ENCODE measurements at places on chromosomes 6 and 20.

GRCh38 chr6:133608620-133609019, 280.3 kb upstream of the TCF21 start:
- DNase-seq, result no peak

DNA sequence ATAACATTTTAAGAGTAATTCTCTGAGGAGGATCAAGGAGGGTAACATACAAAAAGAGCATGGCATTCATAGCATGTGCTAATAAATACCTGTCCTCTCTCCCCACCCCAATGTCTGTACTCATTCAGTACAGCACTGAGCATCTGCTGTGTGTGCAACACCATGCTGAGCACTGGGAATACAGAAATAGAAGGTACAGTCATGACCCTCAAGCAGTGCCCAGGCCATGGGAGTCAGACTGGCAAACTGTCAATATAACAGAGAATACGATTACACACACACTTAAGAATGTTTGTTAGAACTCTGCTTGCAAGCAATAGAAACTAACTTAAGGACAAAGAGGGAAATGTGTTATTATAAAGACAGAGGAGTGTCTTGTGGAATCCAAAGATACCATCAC, 24.7 kb upstream of the ZFAND3 start:
- no peak for DNase-seq

GRCh38 chr6:167464177-167464576, 139.3 kb downstream of the TTLL2 start:
- no peak for DNase-seq

DNA sequence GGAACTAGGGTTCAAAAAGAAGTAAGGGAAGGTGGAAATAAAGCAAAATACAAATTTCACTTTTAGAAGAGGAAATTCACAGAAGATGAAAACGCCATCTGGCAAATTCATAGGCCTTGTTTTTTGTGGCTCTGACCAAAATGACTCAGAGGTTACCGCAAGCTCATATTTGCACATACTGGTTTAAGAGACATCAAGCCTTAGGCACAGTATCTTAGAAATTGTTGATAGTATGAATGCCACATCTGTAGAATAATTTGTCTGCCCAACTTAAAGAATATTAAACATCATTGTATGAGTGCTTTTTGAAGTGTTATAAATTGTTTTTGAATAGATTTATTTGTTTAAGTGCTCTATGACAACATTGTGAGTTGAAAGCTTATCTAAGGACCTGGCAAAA, 10.6 kb downstream of the TAAR1 start:
- DNase-seq, result no peak

- no peak for DNase-seq
Observed at GRCh38 chr6:45469663-45470062, 91.9 kb upstream of the SUPT3H start.

GRCh38 chr6:36947570-36948351, 6.8 kb upstream of the PI16 start:
- no peak for DNase-seq

- no peak for DNase-seq
Observed at GRCh38 chr6:57307850-57308249, 9.6 kb upstream of the PRIM2 start.

Measured in stimulated activated CD8-positive, alpha-beta memory T cell treated with anti-CD3 and anti-CD28 coated beads, Interleukin-4, amount 100 ng/mL, for 4 hours (primary cell).